ENCODE measurements at places on chromosomes 6 and 20.

DNA sequence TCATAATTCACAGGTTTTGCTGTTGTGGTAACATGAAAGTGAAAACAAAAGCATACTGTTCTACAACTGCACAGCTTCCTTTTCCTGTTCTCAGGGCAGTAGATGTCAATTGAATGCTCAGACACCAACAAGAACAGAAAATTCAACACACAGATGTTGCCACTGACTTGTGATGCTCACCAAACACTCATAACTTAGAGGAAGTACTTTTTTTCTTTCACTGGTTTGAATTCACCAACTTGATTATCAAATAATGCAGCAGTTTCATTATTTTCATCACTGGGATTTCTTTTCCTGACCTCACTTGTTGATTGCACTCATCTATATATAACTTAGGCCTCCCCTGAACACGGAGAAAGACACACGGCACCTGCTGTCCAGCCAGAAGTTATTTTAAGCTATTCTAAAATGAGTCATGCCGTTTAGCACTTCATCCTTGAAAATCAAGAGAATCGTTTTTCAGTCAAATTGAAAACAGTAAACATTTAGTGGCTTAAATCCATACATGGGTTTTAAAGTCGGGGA lies 949 bp downstream of the TXLNB start:
- no peak for DNase-seq

DNA sequence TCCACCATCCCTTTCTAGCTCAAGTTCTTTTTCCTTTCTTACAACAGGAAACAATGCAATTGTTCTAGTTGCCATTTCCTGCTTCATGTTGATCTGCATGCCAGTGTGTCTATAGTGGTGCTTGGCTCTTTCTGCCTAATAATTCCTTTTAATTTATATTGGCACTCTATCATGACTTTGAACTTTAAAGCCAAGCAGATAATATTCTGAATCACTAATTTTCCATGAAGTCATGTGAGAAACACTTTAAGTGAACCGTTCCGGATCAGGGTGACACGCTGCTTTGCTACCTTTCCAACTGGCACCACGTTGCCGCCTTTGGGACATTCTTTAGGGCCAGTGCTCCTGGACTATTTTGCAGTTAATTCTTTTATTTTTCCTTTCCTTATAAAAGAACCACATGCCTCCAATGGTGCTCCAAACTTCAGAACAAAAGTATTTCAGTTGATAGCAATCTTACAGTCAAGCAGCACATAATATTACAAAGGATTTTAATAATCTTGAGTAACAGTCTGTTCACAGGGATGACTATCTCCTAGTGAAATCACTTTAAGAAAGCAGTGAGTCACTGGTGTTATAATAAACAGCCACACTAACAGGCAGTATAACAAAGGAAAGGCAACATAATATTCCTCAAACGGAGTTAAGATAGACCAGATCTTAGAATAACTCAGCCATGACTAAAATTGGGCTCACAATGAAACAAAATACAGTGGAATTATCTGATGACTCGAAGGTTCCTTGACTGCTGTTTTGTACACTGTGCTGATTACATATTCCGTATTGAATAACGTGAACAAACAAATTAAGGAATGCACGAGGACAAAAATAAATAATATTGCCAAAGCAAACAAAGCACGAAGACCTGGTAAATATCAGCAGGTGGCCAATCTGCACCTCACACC lies 19.0 kb upstream of the BLOC1S5 start:
- DNase-seq = no peak

- DNase-seq = no peak
Observed at GRCh38 chr6:157984686-157985225, 3.1 kb downstream of the SYNJ2 start.

DNA sequence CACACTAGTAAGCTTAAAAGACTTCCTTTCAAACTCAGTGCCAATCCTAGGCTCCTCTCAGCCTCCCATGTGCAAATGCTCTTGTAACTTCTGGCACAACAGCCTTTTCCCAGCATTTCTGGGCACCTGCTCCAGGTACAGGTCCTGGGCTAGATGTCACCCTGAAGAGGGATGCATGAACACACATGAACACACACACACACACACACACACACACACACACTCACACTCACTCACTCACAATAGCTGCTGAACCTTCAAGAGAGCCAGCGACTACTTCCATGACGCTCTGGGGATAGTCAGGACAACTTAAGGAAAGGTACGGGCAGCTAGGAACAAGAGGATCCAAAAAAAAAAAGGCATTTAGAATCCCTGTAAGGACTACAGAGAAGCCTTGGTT lies 122.8 kb downstream of the INSM1 start:
- no peak for DNase-seq

DNA sequence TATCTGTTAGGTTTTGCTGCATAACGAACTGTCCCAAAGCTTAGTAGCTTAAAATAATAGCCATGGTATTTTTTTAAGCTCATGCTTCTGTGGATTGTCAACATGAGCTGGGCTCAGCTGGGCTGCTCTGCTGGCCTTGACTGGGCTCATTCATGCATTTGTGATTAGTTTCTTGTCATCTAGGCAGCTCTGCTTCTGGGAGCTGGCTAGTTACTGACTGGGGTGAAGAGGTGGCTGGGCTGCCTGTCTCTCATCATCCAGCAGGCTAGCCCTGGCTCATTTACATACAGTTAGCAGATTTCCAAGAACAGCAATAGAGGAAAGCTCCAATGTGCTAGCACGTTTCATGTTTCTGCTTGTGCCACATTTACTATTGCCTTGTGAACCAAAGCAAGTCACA lies 165.1 kb upstream of the PCSK2 start:
- DNase-seq = no peak

GRCh38 chr6:16540804-16541752 lies 220.2 kb downstream of the ATXN1 start:
- no peak for DNase-seq

GRCh38 chr6:32833664-32834063 lies 4.9 kb downstream of the TAP2 start:
- DNase-seq = no peak

- no peak for DNase-seq
Observed at GRCh38 chr20:25116739-25117458, 35.0 kb upstream of the VSX1 start.

- no peak for DNase-seq
Observed at GRCh38 chr6:125259354-125259736, 42.4 kb downstream of the HDDC2 start.

- DNase-seq = no peak
Observed at GRCh38 chr6:82567621-82568020, 204.0 kb downstream of the TPBG start.

DNA sequence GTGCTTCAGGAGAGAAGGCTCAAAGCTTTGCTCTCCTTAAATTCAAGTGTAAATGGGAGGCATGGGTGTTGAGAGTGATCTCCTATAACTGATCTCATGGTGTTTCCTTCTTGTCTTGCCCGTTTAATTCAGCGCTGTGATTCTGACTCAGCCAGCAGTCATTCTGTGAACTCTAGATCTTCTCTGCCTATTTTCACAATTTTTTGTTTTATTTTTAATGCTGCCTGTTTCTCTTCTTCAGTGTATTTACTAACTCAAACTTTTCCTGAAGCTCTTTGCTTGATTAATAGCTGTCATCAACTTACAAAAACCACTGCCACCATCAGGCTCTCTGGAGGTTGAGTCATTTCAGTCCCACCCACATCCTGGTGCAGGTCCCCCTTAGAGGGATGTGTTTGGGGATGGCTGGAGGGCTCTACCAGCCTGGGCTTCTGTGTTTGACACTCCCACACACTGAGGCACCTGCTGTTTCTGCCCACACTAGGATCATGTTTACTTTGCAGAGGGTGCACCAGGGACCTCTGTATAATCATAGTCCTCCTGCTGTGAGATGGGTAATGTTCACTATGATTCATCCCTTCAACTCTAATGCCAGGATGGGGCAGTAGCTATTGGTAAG lies 94.0 kb downstream of the SHLD1 start:
- DNase-seq = no peak

DNA sequence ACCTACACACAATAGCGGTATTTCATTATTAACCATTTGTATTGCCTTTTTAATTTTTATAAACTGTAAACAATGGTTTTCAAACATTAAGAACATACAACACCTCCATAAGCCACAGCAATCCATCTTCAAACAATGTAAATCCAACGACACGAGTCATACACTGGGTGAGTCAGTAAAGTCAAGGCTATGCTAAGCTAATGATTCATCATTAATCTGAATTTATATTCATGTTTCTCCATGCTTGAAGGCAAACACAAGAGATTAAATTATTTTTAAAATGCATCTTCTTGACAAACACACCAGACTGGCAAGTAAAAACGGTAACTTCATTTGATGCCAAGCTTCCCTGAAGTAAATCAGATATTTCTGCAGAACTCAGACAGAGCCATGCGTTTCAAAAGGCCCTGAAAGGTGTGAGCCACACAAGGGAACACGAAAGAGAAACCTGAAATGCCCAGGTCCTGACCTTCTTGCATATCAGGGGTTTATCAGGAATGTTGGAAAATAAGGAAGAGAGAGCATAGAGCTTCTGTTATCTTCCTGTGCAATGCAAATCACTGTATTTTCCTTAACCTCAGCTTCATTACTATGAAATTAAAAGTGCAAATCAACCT lies 162.5 kb downstream of the ALDH8A1 start:
- no peak for DNase-seq

GRCh38 chr6:118333772-118334171 lies 214.3 kb upstream of the PLN start:
- DNase-seq = no peak

- DNase-seq = no peak
Observed at GRCh38 chr6:105985816-105986632, 100.1 kb upstream of the PRDM1 start.

DNA sequence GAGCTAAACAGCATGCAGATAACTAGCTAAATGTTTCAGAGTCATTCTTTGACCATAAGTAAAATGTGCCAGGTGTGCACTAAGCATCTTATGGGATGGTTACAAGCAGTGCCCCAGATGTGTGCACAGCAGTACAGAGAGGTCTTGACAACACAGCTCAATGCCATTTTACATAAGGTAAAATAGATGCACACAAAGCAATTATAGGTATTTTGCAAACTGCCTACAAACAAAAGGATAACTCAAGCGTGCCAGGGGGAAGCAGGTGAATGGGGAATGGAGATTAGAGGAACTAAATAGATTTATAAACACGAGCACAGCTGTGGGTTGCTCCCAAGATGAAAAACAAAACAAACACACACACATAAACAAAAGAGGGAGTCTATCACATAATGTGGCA lies 64.8 kb downstream of the SLC2A10 start:
- no peak for DNase-seq

- no peak for DNase-seq
Observed at GRCh38 chr6:82006027-82006738, 241.4 kb downstream of the IBTK start.

DNA sequence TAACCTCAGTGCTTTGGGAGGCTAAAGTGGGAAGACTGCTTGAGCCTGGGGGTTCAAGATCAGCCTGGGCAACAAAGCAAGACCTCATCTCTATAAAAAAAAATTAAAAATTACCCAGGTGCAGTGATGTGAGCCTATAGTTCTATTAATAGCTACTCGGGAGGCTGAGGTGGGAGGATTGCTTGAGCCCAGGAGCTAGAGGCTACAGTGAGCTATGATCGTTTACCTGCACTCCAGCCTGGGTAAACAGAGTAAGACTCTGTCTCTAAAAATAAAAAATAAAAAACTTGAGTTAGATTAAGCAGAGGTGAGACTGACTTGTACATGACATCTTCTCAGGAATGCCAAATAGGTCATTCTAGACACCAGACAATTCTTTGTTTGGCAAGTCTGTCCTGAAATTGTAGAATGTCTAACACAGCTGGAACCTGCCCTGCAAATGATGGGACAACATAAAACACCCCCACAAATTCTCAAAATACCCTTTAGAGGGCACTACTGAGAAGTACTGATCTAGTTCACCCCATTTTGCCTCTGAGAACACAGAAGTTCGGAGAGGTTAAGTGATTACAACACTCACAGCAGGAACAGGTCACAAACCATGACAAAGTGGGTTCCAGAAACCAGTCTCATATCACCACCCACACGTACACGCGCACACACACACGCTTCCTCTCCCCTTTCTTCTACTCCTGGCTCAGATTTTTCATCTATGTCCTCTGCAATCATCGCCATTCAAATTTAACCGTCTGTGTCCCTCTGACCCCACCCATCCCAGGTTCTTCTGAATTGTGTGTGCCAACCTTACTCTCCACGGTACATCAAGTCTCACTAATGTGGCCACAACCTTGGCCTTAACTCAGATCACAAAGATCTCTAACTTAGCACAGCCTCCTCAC lies 38.3 kb downstream of the ARHGAP18 start:
- DNase-seq = no peak

DNA sequence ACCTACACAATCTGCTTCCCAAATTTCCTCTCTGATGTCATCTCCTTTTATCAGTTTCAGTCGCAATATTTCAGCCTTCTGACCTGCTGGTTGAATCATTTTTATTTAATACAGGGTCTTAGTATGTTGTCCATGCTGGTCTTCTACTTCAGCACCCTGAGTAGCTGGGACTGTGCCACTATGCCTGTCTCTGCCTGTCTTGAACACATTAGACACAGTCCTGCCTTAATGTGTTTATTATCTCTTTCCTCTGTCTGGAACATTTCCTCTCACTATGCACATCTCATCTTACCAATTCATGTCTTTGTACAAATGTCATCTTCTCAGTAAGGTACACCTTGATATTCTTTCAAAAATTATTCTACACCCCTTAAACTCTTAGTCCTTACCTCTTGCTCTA lies 106.5 kb downstream of the THEMIS start:
- no peak for DNase-seq

DNA sequence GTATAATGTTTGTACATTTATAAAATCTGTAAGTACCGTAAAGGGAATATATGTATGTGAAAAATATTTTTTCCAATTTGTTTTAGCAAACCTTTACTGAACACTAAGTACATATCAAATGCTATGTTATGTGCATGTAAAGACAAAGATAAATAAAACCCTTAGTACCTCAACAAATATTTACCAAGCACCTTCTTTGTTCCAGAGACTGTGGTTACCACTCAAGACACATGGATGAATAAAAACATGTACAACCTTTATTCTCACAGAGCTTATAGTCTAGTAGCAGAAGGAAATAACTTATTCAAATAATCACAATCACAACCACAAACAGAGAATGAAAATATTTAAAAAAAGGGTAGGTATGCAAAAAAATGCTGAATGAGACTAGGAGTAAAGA lies 17.5 kb downstream of the TMX4 start:
- DNase-seq = no peak

DNA sequence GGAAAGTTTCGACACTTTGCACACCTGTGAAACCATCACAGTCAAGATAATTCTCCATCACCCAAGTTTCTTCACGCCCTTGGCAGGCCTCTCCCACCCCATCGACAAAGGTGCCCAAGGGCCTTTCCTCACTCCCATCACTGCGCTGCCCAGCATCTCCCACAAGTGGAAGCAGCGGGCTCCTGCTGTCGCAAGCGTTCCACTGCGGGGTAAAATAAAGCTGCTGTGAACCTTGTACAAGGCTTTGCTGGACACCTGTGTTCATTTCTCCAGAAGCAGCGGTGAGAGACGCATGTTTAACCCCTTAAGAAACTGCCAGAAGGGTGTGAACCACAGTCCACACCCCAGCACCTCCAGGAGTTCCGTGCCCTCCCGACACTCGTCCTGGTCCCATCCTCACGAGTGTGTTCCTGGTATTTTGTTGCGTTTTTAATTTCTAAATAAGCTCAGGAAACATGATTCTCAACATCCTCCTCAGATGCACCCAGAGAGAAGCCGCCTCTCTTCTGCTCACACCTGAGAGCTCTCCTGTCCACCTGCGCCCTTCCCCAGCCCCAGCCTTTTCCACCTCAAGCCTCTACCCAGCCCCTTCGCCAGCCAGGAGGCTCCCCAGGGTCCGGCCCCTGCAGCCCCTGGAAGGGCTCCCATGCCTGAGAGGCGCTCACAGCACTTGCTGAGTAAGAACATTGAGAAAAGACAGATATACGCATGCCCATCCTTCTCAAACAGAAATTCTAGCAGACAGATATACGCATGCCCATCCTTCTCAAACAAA lies 97.5 kb downstream of the TAF4 start:
- no peak for DNase-seq
